Stimulated activated CD8-positive, alpha-beta memory T cell treated with anti-CD3 and anti-CD28 coated beads, Interleukin-15, amount 100 ng/mL, for 24 hours (primary cell): ENCODE measurements at places on chromosomes 7 and 10.

DNA sequence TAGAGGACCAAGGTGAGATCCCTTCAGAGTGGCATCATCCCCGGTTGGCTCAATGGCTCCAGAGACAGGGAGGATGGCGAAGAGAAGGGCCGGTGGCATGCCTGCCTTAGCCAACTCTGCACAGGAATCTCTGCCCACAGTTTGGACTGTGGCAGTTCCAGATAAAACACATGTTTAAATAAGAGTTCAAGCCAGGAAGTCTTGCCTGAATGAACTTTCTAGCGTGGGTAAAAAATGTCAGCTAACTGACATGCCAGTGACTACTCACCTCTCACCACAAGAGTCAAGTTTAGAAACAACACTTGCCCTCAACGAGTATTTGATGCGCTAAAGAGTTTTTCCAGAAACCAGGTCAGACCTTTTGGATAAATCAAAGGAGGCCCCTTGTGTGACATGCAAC lies 3.0 kb downstream of the NOD1 start:
- no peak for DNase-seq

DNA sequence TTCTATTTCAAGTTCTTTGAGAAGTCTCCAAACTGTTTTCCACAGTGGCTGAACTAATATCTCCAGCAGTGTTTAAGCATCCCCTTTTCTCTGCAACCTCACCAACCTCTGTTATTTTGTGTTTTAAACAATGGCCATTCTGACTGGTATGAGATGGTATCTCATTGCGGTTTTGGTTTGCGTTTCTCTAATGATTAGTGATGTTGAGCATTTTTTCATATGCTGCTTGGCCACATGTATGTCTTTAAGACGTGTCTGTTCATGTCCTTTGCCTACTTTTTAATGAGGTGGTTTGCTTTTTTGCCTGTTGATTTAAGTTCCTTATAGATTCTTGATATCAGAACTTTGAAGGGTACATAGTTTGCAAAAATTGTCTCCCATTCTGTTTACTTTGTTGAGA lies 156.6 kb upstream of the IMMP2L start:
- DNase-seq, result no peak

- no peak for DNase-seq
These were observed 46.6 kb downstream of the MACC1 start for GRCh38 chr7:20170633-20171032.

DNA sequence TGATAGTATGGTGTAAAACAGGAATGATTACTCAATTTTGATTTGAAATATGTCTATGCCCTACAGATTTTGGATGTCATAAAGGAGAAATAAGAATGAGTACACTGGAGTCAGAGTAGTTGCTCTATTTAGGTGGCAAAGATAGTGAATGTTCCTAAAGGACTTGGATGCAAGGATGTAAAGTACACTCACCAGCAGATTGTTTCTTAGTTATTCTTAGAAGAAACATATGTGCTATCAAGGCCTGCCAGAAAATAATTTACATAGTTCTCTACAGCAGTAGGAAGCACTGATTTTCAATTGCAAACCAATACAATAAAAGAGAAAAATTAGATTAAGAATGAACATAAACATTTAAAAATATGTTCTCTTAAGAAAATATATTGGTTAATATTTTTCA lies 259.4 kb downstream of the PPP1R3A start:
- DNase-seq, result no peak

DNA sequence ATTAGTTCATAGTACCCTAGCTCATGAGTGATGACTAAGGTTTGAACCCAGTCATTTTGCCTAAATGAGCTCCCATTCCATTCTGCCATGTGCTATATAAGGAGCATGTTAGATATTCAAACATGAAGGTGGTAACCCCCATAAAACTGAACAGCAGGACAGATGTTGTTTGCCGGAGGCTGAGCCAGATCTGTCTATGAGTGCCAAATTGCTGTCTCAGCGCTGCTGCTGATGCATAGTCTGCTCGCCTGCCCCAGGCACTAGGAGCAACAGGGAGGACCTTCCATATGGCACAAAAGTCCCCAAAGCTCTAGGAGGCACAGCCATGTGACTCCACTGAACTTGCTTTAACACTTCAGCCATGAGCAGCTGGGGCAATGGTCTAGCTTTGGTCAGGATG lies 466.0 kb upstream of the GHITM start:
- DNase-seq, result no peak

DNA sequence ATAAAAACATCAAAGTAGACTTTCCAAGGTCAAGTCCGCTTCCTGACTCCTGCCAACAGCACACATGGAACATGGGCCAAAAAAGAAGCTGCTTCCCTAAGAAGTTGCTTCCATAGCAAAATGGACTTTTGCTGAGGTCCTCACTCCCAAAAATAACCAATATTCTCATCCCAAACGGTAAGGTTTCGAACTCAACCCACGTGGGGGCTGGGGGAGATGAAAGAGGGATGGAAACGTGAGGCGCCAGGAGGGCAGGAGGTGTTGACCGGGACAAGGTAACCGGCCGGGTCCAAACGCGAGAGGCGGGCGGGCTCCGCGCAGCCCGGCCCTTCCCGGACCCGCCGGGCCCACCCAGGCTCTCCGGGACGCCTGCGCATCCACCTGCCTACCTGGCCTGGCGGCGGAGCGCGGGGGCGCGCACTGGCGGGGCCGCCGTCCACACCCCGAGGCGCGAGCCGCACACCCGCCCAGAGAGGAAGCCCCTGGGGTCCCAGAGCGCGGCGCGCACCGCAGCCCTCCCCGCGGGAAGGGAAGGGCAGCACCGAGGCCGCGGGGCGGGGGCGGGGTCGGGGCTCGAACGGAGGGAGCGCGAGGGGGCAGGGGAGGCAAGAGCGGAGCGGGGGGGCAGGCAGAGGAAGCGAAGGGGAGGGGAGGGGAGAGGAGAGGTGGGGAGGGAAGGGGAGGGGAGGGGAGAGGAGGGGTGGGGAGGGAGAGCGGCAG lies 742 bp downstream of the LMBR1 start:
- peak; percentile 18 for DNase-seq

DNA sequence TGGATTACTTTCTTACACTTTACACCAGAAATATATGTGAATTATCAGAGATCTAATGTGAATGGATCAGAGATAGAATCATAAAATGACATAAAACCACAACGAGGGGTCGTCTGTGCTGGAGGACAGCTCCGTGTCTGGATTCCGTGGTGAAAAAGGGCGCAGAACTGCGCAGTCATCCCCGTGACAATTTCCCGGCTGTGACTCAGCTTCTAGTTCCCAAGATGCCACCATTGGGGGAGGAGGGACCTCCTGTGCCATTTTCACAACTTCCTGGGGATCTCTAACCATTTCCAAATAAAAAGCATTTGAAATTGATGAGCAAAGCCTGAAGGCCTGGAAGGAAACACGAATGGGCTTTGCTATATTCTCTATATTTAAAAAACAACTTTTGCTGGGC lies 72.1 kb downstream of the PDGFA start:
- no peak for DNase-seq

- DNase-seq, result no peak
These were observed 80.9 kb upstream of the AGBL3 start for GRCh38 chr7:134905375-134905774.

DNA sequence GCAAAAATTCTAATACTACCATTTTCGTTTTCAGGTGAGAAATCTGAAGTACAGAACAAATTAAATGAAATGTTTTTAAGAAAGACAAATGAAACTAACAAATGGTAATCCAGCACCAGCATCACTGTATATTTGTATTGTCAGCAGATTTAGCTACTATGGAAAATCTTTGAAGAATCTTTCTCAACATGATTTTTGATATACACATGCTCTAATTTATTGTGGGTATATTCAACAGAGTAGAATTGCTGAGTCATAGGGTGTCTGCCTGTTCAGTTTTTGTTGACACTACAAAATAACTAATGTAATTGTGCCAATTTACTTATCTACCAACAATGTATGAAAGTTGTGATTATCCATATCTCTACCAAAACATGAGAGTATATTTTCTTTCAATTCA lies 437.6 kb downstream of the PCDH15 start:
- no peak for DNase-seq

GRCh38 chr7:2528481-2529095 lies 9.0 kb downstream of the LFNG start:
- no peak for DNase-seq

DNA sequence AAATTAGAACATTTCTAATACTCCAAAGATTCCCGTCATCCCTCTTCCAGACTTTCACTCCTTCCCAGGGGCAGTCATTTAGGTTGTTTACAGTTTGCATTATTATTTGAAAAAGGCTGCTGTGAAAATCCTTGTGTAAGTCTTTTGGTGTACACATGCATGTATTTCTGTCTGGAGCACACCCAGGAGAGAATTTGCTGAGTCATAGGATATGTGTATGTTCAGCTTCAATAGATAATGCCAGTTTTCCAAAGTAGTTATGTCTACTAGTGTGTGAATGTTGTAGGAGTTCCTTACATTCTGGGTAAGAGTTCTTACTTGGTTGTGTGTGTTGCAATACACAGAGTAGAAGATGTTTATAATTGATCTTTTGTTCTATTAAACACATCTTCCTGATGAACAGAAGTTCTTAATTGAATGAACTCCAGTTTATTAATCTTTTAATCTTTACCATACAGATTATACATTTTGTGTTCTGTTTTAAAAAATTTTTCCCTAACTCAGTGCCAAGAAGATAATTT lies 25.3 kb downstream of the CROT start:
- no peak for DNase-seq

DNA sequence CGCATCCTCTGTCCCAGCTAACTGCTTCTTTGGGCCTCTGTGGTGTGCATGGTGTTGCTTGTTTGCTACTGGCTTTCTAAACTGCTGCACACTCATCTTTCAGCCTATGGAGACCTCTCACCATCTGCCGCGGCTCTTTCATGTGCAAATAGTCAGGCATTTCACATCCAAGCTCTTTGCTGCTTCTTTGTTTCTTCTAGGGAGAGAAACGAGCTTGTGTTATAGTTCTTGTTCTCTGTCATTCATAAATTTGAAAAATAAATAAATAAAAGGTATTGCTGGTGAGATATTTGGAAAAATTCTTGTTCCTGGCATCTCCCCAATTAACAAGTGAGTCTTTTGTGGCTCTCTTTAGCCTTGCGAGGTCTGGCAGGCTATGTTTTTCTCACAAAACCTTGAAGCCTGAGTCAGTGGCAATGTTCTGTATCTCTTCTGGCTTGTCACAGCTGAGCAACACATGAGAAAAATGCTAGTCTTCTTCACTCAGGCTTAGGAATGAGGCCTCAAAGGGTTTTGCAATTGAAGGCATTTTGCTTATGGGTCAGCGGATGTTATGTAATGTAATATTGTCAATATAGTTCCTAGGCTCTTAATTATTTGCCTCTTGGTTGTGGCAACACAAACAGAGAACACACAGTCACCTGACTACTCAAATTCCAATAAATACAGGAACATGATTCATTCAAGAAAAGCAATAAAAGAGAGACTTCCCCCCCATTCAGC lies 274.0 kb downstream of the FRMD4A start:
- DNase-seq, result no peak

GRCh38 chr10:107497024-107497423 lies 332.5 kb upstream of the SORCS1 start:
- DNase-seq, result no peak

DNA sequence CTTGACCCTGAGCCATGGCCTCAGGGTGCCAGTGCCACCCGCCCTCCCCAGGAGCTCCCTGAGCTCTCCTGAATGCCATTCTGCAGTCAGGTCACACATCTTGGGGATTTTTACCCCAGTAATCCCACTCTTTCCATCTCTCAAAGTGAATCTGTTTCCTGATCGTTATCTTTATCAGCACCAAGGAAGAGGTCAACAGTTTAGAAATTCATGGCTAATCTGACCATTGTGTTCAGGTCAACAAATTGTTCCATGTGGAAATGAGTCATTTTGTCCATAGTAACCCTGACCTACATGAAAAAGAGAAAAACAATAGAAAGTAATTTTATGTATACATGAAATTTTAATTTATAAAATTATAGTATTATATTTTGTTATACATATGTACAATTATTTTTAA lies 28.8 kb upstream of the ZNF488 start:
- no peak for DNase-seq

GRCh38 chr10:47127188-47127785 lies 172.7 kb upstream of the GDF10 start:
- DNase-seq, result no peak

DNA sequence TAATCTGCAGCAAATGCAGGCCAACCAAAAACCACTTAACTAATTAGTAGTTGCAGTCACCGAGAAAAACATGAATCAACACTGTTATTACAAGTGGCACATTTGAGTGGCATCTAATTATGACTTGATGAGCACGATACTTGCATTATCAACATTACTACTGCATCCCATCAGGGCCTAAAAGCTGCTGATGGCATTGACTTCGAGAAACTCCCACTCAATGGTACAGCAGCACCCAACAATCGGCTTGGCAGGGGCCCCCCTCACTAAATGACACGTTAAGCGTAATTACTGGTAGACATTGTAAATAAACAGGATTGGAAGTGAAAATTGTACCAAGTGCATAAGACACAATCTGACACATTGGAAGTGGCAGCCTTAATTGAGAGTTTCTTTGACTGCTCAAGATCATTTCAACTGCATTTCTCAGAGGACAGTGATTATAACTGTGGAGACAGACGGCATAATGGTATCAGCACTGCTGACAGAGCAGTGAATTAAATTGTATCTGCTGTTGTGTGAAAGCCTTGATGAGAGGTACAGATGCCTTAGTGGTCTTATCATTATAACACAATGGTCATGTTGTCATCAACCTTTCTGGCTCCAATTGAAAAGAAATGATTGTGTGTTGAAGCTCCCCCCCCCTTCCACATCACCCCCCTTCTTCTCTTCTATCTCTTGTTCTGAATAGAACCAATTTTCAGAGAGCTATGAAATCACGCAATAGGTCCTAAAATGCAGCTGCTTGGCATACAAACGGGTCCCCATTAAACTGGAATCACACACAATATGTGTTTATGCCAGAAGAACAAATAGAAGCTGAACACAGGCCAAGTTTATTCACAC lies 43.4 kb downstream of the SHTN1 start:
- DNase-seq, result no peak

DNA sequence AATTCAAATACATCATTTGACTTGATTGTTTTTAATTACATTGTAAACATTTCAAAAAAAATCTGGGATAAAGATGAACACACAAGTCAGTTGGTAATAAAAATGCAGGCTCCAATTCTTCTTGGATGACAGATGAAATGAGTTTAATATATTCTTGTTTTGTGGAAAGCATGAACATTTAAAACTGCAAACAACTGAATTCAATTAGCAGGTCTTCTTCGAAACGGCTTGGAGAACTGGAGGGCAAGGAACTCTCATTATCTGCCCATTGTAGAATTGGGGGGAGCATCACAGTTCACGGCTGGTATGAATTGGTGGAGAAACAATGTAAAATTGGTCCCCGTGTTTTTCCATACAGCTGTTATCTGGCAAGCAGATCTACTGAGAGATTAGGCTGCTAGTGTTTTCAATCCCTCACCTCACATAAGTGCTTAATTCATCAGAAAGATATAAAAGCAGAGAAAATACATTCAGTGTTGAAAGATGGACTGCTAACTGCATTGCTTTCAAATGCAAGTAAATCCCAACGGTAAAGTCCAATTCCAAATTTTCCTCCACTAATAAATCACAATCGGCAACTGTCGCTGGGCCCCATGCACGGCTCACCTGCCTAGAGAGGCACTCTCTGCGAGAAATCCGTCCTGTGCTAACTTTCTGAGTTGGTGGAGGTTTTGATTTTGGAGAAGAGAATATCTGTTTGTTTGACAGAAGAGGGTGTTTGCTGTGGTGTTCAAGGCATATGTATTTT lies 199.5 kb downstream of the ZNF438 start:
- DNase-seq, result no peak
